ENCODE measurements at places on chromosomes 1 and 21.

DNA sequence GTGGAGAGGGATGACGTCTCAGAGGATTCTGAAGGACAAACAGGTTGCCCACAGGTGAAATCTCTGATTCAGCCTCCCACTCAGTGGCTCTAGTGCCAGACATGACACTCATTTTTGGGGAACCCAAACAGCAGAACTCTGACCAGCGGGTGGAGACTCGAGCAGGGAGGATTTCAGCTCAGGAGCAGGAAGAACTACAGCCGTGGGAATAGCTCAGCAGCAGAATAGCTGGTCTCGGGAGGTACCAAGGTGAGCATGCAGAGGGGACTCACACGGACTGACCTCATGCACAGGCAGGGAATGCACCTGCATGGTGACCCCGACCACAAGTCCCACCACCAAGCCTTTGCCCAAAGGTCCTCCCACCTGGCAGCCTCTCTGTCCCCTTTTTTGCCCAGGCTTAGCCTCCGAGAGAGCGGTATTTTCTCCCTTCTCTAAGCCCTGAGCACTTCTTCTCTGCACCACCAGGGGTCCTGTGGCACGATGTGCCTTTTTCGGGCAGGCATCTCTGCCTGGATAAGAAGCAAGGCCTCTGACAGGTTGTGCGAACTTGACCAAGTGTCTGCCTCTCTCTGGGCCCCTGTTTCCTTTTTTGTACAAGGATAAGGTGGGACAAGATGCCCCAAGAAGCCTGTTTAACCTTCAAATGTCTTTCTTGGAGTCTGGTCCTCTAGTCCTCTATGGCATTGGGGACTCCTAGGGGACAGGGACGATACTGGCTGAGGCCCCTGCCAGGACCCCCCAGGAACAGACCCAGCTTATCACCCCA, 8.8 kb upstream of the FGR start:
- DNase-seq = peak; percentile 15

GRCh38 chr1:5191470-5191869, 537.1 kb downstream of the AJAP1 start:
- DNase-seq = no peak

- DNase-seq = no peak
These were observed 2.8 kb downstream of the S100A10 start for GRCh38 chr1:151990856-151991198.

GRCh38 chr1:155007251-155007828, 4.7 kb downstream of the ZBTB7B start:
- no peak for DNase-seq

DNA sequence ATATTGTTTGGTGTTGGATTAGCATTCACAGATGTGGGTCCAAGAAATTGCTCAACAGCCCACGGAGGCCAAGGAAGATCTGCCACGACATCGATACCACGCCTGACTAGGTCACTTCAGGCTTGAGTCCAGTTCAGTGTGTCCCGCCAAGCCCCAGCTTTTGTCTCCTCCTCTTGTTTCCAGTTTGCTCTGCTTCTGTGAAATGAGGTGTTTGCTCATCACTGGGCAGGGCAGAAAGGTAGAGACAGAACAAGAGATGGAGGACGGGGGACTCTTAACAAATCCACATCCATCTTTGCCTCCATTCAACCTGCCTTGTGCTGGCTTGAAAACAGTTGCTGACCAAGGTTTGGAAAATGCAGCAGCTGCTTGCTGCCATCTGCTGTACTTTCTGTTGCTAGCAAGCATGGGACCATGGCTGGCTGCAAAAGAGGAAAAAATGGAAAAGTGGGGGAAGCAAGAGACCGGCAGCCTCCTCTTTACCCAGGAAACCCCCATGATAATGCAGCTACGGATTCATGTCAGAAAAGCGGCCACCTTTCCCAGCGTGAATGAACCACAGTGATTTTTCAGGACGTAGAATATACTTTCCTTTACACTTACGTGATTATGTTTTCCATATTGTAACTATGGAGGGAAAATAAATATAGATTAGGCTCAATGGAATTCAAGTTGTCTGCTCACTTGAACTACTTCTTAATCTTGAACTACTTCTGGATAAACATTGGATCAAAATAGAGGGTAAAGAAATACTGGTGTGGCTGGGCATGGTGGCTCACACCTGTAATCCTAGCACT, 80.2 kb upstream of the GREM2 start:
- peak; percentile 1 for DNase-seq

DNA sequence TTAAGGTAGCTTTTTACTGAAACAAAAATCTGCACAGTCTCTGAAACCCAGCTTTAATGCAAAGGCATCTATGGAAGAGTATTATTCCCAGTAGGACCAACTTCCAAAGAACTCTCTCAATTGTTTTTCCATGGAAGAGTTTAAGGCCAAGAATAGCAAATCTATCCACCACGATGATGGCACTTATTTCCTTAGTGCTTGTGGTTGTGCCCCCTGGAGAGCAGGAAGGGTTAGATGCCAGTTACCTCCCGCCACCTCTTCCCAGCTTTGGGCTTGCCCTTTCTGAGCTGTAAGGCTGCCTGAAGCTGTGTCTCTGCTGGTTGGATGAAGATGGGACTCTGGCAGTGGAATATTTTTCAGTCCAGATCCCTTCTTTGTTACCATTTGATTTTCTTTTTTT, 4.8 kb upstream of the ATP1A1 start:
- no peak for DNase-seq

DNA sequence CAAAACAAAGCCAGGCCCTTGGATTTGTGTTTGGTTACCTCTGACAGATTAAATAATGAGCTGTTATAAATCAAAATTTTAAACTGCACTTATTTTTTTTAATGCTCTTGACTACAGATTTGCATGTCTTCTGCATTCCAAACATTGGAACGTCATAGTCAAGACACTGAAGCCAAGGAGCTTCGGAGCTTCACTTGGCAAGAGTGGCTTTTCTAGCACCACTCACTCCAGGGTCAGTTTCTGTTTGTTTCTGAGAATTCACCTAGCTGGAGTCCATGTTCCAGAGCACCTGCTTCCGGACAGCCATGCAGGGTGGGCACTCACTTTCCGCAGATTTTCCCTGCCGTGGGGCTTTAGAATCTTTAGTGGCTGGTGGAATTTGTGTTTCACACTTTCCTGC, 202.9 kb downstream of the ZP4 start:
- no peak for DNase-seq

DNA sequence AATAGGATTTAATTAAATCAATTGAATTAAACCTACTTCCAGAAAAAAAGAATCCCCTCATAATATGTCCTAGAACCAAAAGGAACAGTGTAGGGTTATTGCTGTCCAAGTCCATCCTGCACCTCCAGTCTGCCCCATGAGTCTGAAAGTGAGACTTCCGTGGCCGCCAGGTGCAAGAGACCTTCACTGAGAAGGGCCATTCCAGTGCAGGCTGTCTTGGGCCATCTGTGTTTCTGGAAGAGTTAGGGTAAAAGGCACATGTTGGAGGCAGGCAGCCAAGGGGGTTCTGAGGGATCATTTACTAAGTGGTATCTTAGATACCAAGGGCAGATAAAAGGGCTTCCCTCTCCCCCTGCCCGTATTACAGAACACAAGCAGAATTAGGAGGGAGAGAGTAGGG, 31.0 kb downstream of the UBE2T start:
- no peak for DNase-seq

GRCh38 chr1:44284184-44284583, 70.9 kb downstream of the ERI3 start:
- DNase-seq = no peak

- peak; percentile 50 for DNase-seq
These were observed 93.5 kb upstream of the ACTL8 start for GRCh38 chr1:17661546-17662157.

GRCh38 chr1:85124091-85124490, 75.8 kb upstream of the MCOLN3 start:
- no peak for DNase-seq

DNA sequence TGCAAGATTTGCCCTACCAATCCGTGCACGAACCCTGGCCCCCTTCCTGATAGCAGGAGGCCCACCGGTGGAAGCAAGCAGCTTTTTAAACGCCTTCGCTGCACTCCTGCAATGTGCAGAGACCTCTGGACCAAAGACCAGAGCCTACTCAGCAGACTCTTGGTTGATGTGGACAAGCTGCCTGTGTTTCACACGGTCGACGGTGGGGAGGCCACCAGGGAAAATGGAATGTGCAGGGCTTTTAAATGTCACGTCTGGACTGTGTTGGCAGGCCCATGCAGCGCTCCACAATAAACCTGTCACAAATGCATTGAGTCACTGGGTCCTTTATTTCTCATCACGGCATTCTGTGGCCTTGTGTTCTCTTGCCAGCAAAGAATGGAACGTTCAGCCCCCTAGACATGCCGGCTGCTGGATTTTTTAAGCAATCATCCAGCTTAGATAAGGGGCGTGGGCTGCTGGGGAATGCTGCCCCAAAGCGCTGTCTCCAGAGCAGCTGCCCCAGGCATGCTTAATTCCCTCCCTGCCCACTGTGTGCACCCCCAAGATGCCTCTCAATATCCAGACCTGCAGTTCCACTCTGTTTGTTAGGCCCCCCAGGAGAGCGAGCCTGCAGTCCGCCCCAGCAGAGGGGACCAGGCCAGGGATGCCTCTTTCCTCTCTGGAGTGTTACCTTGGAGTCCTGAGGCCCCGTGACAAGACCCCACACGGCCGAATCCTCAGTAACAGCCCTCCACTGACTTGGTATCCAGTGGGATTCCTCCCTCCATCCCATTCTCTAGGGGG, 71.3 kb downstream of the ATP5PO start:
- DNase-seq = no peak

GRCh38 chr1:27086026-27086425, 68.9 kb downstream of the SLC9A1 start:
- DNase-seq = no peak

GRCh38 chr1:2019172-2019543, at the start of gene GABRD:
Gene GABRD (plus strand): TSS chr1:2019345. CDS start chr1:2019424, 79 bp downstream.
- DNase-seq = no peak

- DNase-seq = no peak
These were observed 72.8 kb downstream of the WDR64 start for GRCh38 chr1:241724741-241725356.

- no peak for DNase-seq
These were observed 491.6 kb upstream of the C1orf87 start for GRCh38 chr1:60564916-60565750.

DNA sequence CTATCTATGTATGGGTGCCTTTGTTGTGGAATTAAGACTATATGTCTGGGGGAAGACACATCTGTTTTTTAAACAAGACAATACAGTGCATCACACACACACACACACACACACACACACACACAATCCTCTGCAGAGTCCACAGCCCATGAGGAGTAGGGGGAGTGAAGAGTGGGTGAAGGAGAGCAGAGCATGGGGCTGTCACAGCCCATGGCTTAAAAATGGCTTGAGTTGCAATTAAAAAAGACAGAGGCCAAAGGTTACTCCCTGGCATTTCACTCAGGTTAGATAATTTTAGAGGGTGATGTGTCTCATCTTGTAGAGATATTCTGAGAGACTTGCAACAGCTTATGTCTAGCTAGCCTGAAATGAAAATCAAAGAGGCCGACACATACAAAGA, 176.5 kb upstream of the PLXNA2 start:
- no peak for DNase-seq

DNA sequence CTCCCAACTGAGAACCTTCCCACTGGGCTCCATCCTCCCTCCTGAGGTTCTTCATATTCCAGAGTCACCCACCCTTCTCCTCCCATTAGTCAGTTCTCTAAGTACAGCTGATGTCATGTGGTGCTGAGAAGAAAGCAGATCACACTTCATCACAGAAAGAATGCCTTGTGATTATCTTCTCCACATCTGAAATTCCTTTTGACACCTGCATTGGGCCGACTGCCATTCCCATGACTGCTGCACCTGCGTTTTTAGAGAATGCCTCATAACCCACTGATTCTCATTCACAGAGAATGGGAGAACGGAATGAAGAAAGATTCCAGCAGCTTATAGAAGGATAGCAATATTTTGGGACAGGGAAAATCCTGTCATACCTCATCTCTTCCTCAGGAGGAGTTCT, 14.3 kb downstream of the LEPR start:
- no peak for DNase-seq

GRCh38 chr1:54272772-54273091, 72.8 kb downstream of the MRPL37 start:
- no peak for DNase-seq

GRCh38 chr1:99645203-99645602, 710 bp upstream of the PALMD start:
- no peak for DNase-seq

GRCh38 chr1:23854568-23854967, 13.5 kb downstream of the FUCA1 start:
- no peak for DNase-seq

- no peak for DNase-seq
These were observed 11.6 kb upstream of the TNFSF18 start for GRCh38 chr1:173062150-173062938.

DNA sequence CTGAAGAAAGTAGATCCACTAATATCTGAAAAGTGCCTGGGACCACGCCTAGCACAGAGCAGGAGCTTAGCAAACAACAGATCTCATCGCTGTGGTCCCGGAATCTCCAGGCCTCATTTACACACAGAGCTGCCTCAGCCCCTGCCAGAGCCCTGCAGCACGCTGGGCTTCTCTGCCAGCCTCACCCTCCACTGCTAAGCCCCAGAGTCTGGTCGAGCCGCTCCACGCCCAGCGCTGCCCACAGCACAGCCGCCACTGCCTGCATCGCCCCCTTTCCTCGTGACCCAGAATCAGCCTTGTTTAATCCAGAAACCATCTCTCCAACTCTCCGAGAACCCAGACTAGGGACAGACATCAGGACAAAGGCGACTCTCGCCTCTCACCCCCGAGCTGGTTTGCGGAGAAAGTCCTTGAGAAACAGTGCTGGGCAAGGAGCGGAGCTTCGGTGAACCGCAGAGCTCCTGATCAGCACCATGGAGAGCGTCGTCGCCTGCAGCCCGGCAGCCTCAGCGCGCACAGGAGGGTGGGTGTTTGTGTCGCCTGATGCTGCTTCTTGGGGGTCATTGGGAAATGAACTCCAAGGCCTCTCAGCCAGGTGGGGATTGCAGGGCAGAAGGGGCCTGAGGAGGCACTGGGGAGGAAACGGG, 145.1 kb downstream of the NPHP4 start:
- no peak for DNase-seq

DNA sequence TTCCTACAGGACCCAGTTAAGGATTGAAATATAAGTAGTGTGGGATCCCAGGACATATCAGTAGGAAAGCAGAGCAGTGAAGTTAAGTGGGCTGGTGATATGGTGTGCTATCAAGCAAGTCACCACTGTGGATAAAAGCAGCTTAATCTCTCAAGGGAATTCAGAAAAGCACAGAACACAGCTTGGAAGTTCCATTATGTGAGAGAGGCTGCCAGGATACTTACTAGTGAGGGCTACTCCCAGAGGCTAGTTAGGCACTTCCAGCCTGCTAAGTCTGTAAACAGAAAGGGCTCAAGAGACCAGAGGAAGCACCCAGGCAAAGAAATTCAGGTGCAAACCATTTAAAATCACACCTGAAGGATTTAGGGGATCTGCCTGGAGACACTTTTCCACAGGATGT, 18.8 kb upstream of the GRIK1 start:
- no peak for DNase-seq

GRCh38 chr1:232090816-232091215, 464.2 kb downstream of the DISC1 start:
- DNase-seq = no peak

GRCh38 chr1:229987953-229988352, 79.1 kb upstream of the GALNT2 start:
- no peak for DNase-seq

- no peak for DNase-seq
These were observed 85.1 kb downstream of the UBE4B start for GRCh38 chr1:10117865-10118264.

GRCh38 chr1:66247415-66248208, 286.3 kb upstream of the SGIP1 start:
- no peak for DNase-seq

GRCh38 chr21:16250273-16250672, 520.5 kb downstream of the USP25 start:
- no peak for DNase-seq

- no peak for DNase-seq
These were observed 143.2 kb downstream of the PTPRU start for GRCh38 chr1:29379443-29380073.

All from NCI-H1930 (cell line).